ENCODE measurements at places on chromosomes 2 and 18. TPM values are rescaled to one million over a fixed set of nuclear protein-coding genes. Genes with fewer than 3 reads are reported as not detected.

Gene GPBAR1
- not detected for polyA plus RNA-seq

Gene RESP18
- not detected for polyA plus RNA-seq

GRCh38 chr2:2849464-2850217 is 518.6 kb upstream of the MYT1L start:
- no peak for DNase-seq

GRCh38 chr2:75564026-75564688 is 3.4 kb upstream of the EVA1A start:
- no peak for DNase-seq

Gene STPG4
- not detected for polyA plus RNA-seq

GRCh38 chr2:22525681-22526080 is 859.3 kb upstream of the KLHL29 start:
- no peak for DNase-seq

- no peak for DNase-seq
These were observed 10.6 kb downstream of the IL1F10 start for GRCh38 chr2:113078350-113078839.

GRCh38 chr2:3432693-3433338 is 53.3 kb downstream of the TRAPPC12 start:
- no peak for DNase-seq

Gene POTEJ
- not detected for polyA plus RNA-seq

DNA sequence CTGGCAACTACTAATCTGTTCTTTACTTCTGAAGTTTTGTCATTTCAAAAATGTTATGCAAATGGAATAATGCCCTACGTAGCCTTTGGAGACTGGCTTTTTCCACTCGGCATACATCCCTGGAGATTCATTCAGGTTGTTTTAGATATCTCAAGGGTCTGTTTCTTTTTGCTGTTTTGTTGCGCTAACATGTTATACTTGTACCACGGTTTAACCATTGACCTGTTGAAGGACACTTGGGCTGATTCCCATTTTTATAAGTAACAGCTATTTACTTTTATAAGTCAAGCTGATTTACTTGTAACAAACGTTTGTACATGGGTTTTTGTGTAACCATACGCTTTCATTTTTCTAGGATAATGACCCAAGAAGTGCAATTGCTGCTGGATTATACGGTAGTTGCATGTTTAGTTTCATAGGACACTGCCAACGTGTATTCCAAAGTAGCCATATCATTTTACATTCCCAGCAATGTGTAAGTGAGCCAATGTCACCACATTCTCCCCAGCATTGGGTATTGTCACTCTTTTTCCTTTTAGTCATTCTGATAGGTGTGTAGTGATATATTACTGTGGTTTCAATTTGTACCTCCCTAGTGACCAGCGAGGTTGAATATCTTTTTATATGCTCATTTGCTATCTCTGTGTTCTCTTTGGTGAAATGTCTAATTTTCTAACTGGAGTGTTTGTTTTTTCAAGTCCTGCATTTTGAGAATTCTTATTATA is 36.5 kb upstream of the STAT4 start:
- DNase-seq = no peak

DNA sequence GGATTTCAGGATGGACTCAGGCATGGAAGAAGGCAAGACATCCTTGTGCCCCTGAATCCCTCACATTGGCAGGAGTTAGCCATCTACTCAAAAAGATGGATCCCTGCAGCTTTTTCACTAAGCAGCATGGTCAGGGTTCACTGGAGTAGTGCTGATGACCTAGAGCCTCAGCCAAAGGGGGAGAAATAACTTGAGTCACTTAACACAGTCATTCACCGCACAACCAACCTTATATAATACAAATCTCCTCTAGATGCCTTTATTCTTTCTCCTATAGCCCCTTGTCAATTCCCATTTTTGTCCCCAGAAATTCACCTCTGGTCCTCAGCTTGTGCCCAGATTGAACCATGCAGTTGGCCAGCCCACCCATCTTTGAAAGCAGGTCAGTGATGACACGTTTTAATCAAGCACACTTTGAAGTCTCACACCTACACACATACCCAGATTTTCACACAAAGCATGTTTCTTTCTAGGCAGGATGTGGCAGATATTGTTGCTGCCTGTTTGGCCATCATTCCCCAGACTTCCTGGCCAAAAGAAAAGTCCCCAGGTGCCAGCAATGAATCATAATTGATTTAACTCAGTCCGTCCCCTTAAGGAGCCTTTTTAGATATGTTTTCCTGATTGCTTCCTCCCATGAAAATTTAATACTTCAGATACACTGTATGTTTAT is 84.2 kb downstream of the LBH start:
- DNase-seq = no peak

DNA sequence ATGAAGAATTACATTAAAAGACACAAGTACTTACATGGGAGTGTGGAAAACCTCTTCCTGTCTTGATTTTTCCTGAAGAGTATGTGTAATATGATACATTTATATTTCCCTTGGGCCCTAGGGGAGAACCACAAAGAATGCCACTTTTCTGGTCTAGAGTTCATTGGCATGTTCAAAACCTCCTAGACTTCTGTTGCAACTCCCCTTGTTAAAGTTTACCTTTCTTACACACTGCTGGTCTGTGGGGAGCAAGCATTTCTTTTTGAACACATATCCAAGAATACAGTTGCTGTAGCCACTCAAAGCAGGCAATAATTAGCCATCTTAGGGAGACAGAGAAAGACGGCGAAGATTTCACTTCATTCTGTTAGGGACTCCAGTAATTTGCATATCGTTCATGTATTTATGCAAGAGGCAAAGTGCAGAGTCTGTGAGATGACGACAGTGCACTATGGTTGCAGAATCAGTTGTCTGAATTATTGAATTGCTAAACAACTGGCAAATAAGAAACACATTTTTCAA is 103.5 kb downstream of the NOL4 start:
- no peak for DNase-seq

DNA sequence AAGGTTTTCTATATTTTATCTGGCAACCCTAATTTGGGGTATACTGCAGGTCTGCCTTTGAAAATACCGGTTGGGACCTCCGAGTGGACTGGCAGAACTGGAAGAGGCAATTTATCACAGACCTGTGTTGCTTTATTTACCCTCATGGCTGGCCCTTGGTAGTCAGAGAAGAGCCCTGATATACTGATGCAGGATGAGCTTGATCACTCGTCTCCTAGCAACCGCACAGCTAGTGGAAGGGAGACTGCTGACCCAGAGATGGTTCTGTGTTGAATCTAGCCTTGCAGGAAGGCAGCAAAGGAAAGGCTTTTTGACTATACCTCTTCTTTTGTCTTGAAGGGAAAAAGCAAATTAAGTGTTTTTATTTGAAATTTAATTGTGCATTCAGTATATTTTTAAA is 154.7 kb downstream of the EML6 start:
- no peak for DNase-seq

Gene GORASP2
- 51.7 TPM for polyA plus RNA-seq

Gene FABP1
- polyA plus RNA-seq = not detected

Gene NTSR2
- polyA plus RNA-seq = not detected

DNA sequence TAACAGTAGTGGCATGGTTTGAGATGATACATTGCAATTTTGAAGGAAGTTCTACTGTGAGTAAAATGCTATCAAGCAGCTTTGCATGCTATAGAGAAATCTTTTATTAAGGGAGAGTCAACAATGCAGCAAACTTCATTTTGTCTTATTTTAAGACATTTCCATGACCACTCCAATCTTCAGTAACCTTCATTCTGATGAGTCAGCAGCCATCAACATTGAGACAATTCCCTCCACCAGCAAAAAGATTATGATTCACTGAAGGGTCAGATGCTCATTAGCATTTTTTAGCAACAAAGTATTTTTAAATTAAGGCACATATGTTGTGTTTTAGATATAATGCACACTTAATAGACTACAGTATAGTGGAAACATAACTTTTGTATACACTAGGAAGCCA is 235.7 kb downstream of the DSC3 start:
- no peak for DNase-seq

Gene TRIM54
- not detected for polyA plus RNA-seq

DNA sequence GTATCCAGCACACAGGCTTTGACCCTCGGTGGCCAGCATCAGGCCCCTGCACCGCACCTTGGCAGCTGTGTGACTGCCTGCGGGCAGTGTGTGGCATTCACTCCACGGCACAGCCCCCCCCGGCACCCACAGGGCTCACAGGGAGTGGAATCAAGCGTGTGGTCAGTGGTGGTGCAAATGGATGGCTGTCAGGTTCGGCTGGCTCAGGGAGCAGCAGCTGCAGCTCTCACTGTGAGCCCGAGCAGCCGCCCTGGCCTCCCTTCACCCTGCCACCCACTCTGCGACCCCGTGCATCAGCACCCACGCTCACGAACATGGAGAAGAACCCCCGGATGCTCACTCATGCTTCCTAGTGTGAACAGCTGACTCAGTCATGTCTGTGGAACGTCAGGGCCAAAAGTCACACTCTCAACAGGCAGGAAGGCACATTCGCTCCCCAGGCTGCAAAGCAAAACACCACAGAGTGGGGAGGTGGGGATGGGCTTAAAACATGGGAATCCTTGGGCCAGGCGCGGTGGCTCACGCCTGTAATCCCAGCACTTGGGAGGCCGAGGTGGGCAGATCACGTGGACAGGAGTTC is 41.5 kb upstream of the GPC1 start:
- DNase-seq = no peak

- no peak for DNase-seq
These were observed 356.6 kb downstream of the RIT2 start for GRCh38 chr18:42758852-42759251.

Gene PRR30
- not detected for polyA plus RNA-seq

Gene PID1
- polyA plus RNA-seq = not detected

DNA sequence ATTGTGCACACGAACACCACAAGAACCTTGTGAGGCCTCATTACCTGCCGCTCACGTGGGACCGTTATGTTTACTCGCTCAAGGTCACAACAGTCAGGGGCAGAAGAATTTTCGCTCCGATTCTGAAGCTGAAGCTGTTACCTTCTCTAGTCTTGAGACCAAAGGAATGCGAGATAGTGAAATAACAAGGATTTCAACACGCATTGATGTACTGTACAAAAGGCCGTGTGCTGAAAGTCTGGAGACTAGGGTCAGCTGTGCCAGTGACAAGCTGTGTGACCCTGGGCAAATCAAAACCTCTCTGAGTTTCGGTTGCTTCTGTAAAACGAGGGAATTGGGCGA is 583 bp downstream of the NEMP2 start:
- DNase-seq = no peak

Gene STARD7
- polyA plus RNA-seq = 219 TPM

- DNase-seq = no peak
These were observed 44.7 kb upstream of the VPS54 start for GRCh38 chr2:64063924-64064331.

Data from naive B cell (primary cell).